ENCODE measurements at places on chromosomes 12 and 14. TPM values are rescaled to one million over a fixed set of nuclear protein-coding genes. Genes with fewer than 3 reads are reported as not detected.

The TMPRSS12 gene
- total RNA-seq, result not detected

The LRRC43 gene
- not detected for total RNA-seq

The TAS2R14 gene
- 0.15 TPM for total RNA-seq

The SLCO1B1 gene
- total RNA-seq, result not detected

The CLEC14A gene
- not detected for total RNA-seq

The TDRD9 gene
- not detected for total RNA-seq

The NEK9 gene
- total RNA-seq, result 31.8 TPM

The DNAI7 gene
- 0.11 TPM for total RNA-seq

The BMAL2 gene
- total RNA-seq, result 65.3 TPM

The OVCH1 gene
- not detected for total RNA-seq

The DCAF4 gene
- 19.8 TPM for total RNA-seq

The ZBTB42 gene
- 2.9 TPM for total RNA-seq

The IPO8 gene
- total RNA-seq, result 22.3 TPM

The SDR9C7 gene
- total RNA-seq, result not detected

The TAS2R13 gene
- 0.29 TPM for total RNA-seq

The KRT79 gene
- total RNA-seq, result 0.57 TPM

The SERPINA12 gene
- not detected for total RNA-seq

The TGFB3 gene
- 4.3 TPM for total RNA-seq

The GSC gene
- total RNA-seq, result 11.0 TPM

The A2M gene
- 0.95 TPM for total RNA-seq

The KCNC2 gene
- not detected for total RNA-seq

The CLEC4D gene
- total RNA-seq, result not detected

The TCP11L2 gene
- total RNA-seq, result 2.5 TPM

The LRIG3 gene
- 22.9 TPM for total RNA-seq

The PRB3 gene
- total RNA-seq, result not detected

The FAM181A gene
- total RNA-seq, result not detected

The PIWIL1 gene
- total RNA-seq, result 0.68 TPM

The GUCY2C gene
- not detected for total RNA-seq

The SLC2A14 gene
- not detected for total RNA-seq

The TMTC2 gene
- total RNA-seq, result 1.0 TPM

The HSPB8 gene
- 58.4 TPM for total RNA-seq

The MRPL52 gene
- 174 TPM for total RNA-seq

The MIP gene
- not detected for total RNA-seq

The RHOJ gene
- total RNA-seq, result 9.5 TPM

The CMA1 gene
- total RNA-seq, result not detected

The PDE3A gene
- 0.17 TPM for total RNA-seq

The CCDC38 gene
- not detected for total RNA-seq

The CCND2 gene
- total RNA-seq, result 44.1 TPM

The DDIT3 gene
- total RNA-seq, result 9.4 TPM

The COX8C gene
- not detected for total RNA-seq

The RASSF8 gene
- total RNA-seq, result 24.9 TPM

The FAM216A gene
- total RNA-seq, result 33.8 TPM

The SLC4A8 gene
- 16.6 TPM for total RNA-seq
